T-cell (primary cell): ENCODE measurements at places on chromosomes 5 and 9.
A peak's percentile ranks its signal among the peaks of the same experiment; 100 is the strongest.

DNA sequence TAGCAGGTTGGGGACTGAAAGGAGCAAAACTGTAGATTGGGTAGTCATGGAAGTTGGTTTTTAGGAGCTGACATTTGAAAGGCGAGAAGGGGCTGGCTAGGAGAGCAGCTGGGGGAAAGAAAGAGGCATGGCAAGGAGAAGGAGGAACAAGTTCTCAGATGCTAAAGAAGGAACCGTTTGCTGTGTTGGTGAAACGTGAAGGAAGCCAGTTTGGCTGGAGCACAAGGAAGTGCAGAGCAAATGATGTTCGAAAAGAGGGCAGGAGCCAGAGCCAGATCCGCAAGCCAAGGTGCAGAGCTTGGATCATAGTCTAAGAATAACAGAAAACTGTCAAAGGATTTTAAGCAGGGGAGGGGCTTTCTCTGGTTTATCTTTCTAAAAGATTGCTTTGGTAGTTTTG is 276.6 kb downstream of the ASTN2 start:
- peaks cover 2% of the 10 kb centered on the region for H3K27me3 ChIP-seq
- H3K4me1 ChIP-seq, result no peaks in the 10 kb centered on the region
- H3K27ac ChIP-seq, result no peak overlapping the region
- DNase-seq, result no peak
- H3K36me3 ChIP-seq, result no peaks in the 10 kb centered on the region

DNA sequence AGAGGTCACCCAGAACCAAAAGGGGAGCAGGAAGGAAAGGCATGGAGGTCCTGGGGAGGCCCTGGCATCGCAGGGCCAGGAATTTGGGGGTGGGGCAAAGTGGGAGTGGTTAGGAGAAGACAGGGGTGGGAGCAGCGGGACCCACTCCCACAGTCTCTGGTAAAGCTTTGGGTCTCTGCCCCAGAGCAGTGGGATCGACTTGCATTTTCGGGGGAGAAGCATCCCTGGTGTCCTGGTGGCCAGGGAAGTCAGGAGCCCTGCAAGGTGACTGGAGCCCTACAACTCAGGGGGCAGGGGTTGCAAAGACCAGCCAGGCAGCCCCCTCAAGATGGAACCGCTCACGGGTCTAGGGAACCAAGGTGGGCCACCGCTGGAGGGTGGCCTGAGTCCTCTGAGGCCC is 22.4 kb upstream of the GTF3C5 start:
- no peaks in the 10 kb centered on the region for H3K4me1 ChIP-seq
- no peaks in the 10 kb centered on the region for H3K36me3 ChIP-seq
- DNase-seq, result no peak
- H3K4me3 ChIP-seq, result no peak overlapping the region
- peaks cover 56% of the 10 kb centered on the region for H3K27me3 ChIP-seq

DNA sequence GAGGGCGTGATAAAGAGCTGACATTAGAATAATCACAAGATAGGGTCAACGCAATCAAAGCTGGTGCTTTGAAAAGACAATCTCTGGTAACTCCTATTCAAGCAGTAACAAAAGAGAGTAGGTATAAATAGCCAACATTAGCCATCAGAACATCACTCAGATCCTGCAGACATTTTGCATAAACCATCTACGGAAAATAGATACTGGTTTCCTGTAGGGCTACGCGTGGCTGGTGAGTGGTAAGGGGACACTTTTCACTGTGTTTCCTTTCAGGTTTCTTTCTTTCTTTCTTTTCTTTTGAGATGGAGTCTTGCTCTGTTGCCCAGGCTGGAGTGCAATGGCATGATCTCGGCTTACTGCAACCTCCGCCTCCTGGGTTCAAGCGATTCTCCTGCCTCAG is 22.3 kb downstream of the TTF1 start:
- H3K36me3 ChIP-seq, result peaks cover 71% of the 10 kb centered on the region
- H3K27me3 ChIP-seq, result no peaks in the 10 kb centered on the region
- peaks cover 5% of the 10 kb centered on the region for H3K4me1 ChIP-seq

DNA sequence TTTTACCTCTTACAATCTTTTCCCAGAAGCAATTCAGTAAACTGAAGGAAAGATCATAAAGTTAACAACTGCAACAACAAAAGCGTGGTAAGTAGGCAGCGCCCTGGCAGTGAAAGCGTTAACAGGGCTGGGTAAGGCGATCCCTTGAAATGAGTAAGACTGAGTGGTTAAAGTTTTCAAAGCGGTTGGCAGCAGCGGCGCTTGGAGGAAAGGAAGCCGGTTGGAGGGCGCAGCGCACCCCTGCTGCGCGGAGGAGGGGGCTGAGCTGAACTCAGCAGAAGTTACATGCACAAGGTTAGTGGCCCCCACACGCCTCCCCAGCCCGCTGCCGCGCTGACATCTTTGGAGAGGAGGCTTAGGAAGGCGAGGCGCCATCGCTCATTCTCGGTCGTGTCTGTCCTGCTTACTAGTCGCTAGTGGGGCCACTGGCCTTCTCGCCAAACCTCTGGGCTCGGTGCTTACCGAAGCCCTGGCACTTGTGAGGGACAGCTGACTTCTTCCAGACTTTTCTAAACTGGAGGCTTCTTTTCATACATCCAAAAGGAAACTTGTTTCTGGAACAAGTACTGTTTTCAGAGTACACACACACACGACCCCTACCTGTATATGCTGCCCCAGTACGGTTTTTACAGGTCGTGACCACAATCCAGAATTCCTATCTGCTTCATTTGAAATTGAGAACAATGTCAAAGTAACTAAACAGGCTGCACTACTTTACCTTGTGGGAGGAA is at the start of gene SH3RF2:
TSS of gene SH3RF2 (plus strand) at position 178 of the 731 bp plus-strand sequence. CDS start 1,351 bp downstream, outside the sequence.
- H3K4me3 ChIP-seq, result no peak within 1 kb of the TSS
- no peak within 1 kb of the TSS for H3K27ac ChIP-seq
- no peaks in the 10 kb centered on the region for H3K27me3 ChIP-seq
- DNase-seq, result no peak
- peaks cover 5% of the 10 kb centered on the region for H3K4me1 ChIP-seq

GRCh38 chr5:21680641-21681040 is 1172.5 kb downstream of the CDH12 start:
- H3K4me3 ChIP-seq, result no peak overlapping the region
- no peaks in the 10 kb centered on the region for H3K4me1 ChIP-seq
- no peak overlapping the region for H3K27ac ChIP-seq
- H3K36me3 ChIP-seq, result no peaks in the 10 kb centered on the region
- H3K27me3 ChIP-seq, result no peaks in the 10 kb centered on the region
- DNase-seq, result no peak

GRCh38 chr9:89495824-89496560 is 1.9 kb downstream of the SEMA4D start:
- peaks cover 64% of the 10 kb centered on the region for H3K4me1 ChIP-seq
- H3K27me3 ChIP-seq, result no peaks in the 10 kb centered on the region
- H3K4me3 ChIP-seq, result peak overlapping the region; percentile 80
- peak overlapping the region; percentile 76 for H3K27ac ChIP-seq
- peaks cover 11% of the 10 kb centered on the region for H3K36me3 ChIP-seq

DNA sequence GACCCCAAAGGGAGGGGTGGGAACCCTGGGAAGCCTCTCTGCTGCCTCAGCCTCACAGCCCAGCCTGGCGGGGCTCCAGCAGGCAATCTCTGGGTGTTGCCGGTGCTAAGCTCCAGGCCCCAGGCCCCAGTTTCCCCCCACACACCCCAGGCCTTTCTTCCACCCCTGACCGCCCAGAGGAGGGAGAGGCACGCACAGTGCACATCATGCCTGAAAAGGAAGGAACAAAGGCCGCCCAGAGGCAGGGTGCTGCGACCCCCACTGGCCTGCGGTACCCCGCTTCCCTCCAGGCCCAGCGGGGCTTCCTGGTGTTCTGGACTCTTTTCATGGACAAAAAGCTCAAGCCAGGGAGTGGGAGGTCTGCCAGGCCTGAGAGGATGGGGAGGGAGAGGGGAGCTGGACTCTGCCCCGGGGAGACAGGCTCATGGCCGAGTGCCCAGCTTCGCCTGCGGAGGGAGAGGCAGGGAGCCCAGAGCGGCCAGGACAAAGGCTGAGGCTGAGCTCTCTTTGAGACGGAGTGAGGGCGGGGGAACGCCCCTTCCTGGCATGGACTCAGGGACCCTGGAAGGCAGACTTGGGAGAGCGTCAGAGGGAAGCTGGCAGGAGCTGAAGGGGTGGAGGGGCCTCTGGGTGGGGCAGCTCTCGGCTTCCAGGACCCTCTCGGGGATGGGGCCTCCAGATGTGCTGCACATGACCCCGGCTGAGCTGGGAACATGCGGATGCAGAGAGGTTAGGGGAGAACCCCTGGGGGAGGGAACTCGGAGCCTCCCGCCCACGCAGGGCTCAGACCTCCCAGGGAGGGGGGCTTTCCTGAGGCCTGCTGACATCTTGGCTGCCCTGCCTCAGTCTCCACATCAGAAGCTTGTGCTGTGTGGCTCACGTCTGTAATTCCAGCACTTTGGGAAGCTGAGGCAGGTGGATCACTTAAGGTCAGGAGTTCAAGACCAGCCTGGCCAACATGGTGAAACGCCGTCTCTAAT is 1.8 kb upstream of the ENTPD2 start:
- H3K27me3 ChIP-seq, result peaks cover 39% of the 10 kb centered on the region
- peaks cover 2% of the 10 kb centered on the region for H3K4me1 ChIP-seq
- DNase-seq, result no peak
- no peak overlapping the region for H3K27ac ChIP-seq
